ENCODE measurements at places on chromosomes 4 and X. TPM values are rescaled to one million over a fixed set of nuclear protein-coding genes. Genes with fewer than 3 reads are reported as not detected.

The SOX3 gene
- total RNA-seq: not detected

The RASSF6 gene
- 0.34 TPM for total RNA-seq

The CSAG3 gene
- total RNA-seq: not detected

The ZAR1 gene
- not detected for total RNA-seq

The C4orf51 gene
- total RNA-seq: not detected

The CT45A2 gene
- total RNA-seq: not detected

The OTC gene
- total RNA-seq: not detected

The C4orf50 gene
- 0.16 TPM for total RNA-seq

The MGAT4D gene
- not detected for total RNA-seq

The CXorf49 gene
- not detected for total RNA-seq

The GRIA3 gene
- 0.19 TPM for total RNA-seq

The CLGN gene
- total RNA-seq: not detected

The RBMXL3 gene
- not detected for total RNA-seq

The AKAP14 gene
- not detected for total RNA-seq

The ITIH6 gene
- total RNA-seq: not detected

The ADH4 gene
- not detected for total RNA-seq

The ANTXR2 gene
- 215 TPM for total RNA-seq

The ITGB1BP2 gene
- total RNA-seq: 1.8 TPM

The DBET gene
- not detected for total RNA-seq

The ARHGAP24 gene
- total RNA-seq: 54.8 TPM

The FAM90A26 gene
- not detected for total RNA-seq

The PDCL2 gene
- total RNA-seq: not detected

The JADE3 gene
- 8.2 TPM for total RNA-seq

The TRAM1L1 gene
- 0.38 TPM for total RNA-seq

The SMIM9 gene
- total RNA-seq: not detected

Data from subcutaneous adipose tissue (tissue), 4 donors.